ENCODE measurements at places on chromosomes 7 and 10. TPM values are rescaled to one million over a fixed set of nuclear protein-coding genes. Genes with fewer than 3 reads are reported as not detected.

DNA sequence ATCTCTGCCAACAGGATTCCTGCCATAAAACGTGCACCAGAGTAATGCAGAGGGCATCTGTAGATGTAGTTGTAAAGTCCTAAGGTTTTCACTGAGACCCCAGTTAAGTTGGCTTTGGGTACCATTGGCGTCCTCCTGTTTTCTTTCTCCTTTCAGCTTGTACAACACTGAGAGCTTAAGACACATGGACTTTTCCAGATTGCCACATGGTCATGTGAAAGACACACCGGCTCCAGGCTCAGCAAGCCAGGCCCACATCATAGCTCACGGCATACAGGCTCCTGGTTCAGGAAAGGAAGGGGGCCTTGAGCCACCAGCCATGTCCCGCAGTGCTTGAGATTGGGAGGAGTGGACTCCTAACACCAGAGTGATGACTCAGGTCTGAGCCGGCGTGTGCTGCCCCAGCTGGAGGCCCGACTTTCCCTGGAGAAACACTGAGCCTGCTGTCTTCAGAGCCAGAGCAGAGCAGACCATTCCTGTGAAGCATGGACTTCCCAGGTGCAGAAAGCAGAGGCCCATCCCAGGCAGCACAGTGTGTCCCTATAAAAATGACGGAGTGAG is 252.7 kb downstream of the PRPF18 start:
- DNase-seq: no peak

GRCh38 chr10:47402641-47403301 is 18.7 kb upstream of the ZNF488 start:
- DNase-seq: no peak

The CRYGN gene
- total RNA-seq: 1.0 TPM

The CHRM2 gene
- not detected for total RNA-seq

The AGAP9 gene
- 1.3 TPM for total RNA-seq
